ENCODE measurements at places on chromosomes 13 and 19. TPM values are rescaled to one million over a fixed set of nuclear protein-coding genes. Genes with fewer than 3 reads are reported as not detected.

- H3K27ac ChIP-seq = no peak overlapping the region
- H3K36me3 ChIP-seq = peaks cover 16% of the 10 kb centered on the region
- no peak for DNase-seq
- H3K27me3 ChIP-seq = peaks cover 69% of the 10 kb centered on the region
- no peak overlapping the region for H3K4me3 ChIP-seq
Observed at GRCh38 chr13:50214514-50214913, 199.3 kb downstream of the KCNRG start.

DNA sequence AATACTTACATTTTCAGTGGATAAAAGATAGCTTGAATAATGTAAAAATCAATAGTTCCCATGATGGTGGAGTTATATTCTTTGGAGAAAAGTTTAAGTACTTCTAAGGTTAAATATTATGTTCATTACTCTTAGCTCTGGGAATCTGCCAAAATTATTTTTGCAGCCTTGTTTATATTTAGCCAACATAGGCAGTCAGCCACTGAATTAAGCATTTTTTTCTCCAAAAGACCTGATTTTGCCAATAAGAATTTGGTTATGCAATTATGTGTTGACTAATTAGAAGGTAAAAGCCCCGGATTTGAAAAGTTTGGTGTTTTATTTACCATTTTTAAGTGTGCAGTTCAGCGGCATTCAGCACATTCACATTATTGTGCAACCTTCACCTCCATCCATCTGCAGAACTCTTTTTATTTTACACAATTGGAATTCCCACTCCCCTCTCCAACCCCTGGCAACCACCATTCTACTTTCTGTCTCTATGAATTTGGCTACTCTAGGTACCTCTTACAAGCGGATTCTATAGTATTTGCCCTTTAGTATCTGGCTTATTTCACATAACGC, 90.1 kb upstream of the C1QTNF9B start:
- H3K4me1 ChIP-seq = no peaks in the 10 kb centered on the region
- no peak for DNase-seq
- peaks cover 36% of the 10 kb centered on the region for H3K27me3 ChIP-seq
- no peak overlapping the region for H3K27ac ChIP-seq
- H3K4me3 ChIP-seq = no peak overlapping the region

The DUS3L gene
- total RNA-seq = 40.7 TPM

The NMRK2 gene
- not detected for total RNA-seq

The MED16 gene
- total RNA-seq = 62.2 TPM

GRCh38 chr13:29539856-29540255, 55.6 kb downstream of the SLC7A1 start:
- peaks cover 21% of the 10 kb centered on the region for H3K36me3 ChIP-seq
- H3K27ac ChIP-seq = no peak overlapping the region
- no peak overlapping the region for H3K4me3 ChIP-seq
- H3K4me1 ChIP-seq = peaks cover 49% of the 10 kb centered on the region
